Activated T-helper 2 cell treated with anti-CD3 and anti-CD28 coated beads, Interferon-gamma antibody, Interleukin-2, Interleukin-4, amounts not matched to agents 10 μg/mL and 5 μg/mL and 100 μg/mL, durations not matched to agents 14 hours and 24 hours and 36 hours (primary cell): ENCODE measurements at places on chromosomes 6 and 20. TPM values are rescaled to one million over a fixed set of nuclear protein-coding genes. Genes with fewer than 3 reads are reported as not detected.

KLC4 gene
- total RNA-seq: 11.7 and 14.1 TPM in 2 replicates

NEURL2 gene
- total RNA-seq: 2.0 and 3.3 TPM in 2 replicates

SLC35A1 gene
- 10.5 and 11.1 TPM in 2 replicates for total RNA-seq

SMIM26 gene
- total RNA-seq: 55.0 and 60.2 TPM in 2 replicates
